ENCODE measurements at places on chromosomes 5 and 9. TPM values are rescaled to one million over a fixed set of nuclear protein-coding genes. Genes with fewer than 3 reads are reported as not detected.

GRCh38 chr5:15393146-15393545 is 106.8 kb upstream of the FBXL7 start:
- DNase-seq, result no peak

DNA sequence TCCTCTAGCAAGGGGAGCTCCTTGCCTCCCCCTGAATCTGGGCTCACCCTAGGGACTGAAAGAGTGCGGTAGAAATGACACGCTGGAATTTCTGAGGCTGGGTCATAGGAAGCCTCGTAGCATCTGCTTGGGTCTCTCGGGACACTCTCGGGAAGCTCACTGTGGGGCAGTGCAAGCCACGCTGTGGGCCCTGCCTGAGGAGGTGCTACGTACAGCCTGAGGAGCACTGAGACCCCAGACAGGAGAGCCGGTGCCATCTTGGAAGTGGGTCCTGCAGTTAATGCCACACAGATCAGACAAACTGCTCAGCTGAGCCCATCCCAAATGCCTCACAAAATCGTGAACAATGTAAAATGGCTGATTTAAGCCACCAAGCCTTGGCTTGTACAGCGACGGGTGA is 1.8 kb downstream of the MRPL36 start:
- no peak for DNase-seq

DNA sequence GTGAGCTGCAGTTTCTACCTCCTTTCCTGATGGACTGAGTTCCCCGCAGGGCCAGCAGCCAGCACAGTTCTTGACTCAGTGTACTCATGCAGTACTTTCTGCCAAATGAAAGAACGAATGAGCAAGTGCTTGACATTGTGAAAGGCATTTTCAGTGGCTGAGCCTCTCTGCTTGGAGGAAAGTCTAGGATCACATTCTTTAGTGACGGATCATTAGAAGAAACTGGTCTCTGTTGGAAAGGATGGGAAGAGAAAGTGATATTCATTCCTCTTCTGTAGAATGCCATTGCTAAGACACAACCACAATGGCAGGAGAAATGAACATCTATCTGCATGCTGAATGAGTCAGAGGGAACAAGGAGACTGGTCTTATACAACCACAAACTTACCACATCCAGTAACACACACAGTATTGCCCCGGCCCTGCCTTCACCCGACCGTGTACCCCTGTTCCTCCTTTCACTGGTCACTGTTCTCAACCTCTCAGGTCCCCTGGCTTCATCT is 206.9 kb downstream of the CRB2 start:
- peak; percentile 12 for DNase-seq

FBP2 gene
- total RNA-seq, result not detected

ADRA1B gene
- not detected for total RNA-seq
